ENCODE measurements at places on chromosomes 6 and 20. TPM values are rescaled to one million over a fixed set of nuclear protein-coding genes. Genes with fewer than 3 reads are reported as not detected.

DNA sequence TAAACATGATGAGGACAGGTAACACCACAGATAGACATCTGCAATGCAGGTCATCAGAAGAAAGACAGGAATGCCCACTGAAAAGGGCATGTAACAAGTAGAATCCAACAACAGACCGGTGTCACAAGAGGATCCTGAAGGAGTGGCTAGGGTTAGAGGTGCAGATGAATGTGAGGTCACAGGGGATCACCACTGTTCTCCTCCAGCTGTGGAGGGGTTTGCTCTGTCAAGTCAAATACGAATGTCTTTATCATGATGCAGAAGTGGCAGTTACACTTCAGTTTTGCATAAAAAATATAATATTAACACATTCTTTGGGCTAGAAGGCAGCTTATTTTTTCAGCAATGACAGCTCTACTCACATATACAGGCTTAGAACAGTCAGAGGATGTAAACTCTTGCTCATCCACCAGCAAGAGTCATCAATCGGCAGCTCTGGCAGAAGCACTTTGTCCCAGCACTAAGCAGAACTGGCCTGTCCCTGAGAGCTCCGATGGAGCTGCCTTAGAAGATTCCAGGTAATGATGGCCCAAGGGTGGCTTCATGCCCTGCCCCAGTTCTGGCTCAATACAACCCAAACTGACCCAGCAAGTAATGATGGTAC lies 130.4 kb upstream of the TRAF3IP2 start:
- ATAC-seq = no peak

DNA sequence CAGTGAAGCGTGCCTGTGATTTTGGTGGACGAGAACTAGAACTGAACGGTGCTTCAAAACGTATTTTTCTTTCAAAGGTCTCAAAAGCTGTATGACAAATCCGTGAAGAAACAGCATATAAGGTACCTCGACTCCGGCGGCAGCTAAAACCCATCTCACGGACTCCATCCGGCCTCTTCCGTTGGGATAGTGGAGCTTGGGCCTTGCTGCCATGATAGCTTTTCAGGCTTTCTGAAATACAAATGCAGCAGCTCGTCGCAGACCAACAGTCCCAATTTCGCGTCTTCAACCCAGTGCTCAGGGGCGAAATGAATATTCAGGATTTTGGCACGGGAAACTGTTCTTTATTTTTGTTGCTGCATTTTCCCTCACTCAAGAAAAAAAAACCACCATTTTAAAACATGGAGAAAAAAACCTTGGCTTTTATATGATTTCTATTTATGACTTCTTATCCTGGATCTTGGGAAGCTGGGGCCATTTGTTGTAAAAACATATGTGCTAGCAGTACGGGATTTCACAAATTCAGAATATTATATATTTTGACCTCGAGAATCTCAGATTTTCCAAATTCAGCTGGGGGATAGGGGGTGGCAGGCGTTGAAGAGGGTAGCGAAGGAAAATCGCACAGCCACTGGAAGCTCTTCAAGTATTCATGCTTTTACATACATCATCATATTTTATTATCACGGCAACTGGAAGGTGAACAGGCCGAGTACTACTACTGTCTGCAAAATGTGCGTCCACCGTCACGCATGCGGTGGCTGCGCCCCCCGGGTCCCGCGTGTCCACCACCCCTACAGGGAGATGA lies 849 bp downstream of the GSTA4 start:
- ATAC-seq = no peak

- no peak for ATAC-seq
Observed at GRCh38 chr6:21937466-21937865, 343.9 kb downstream of the SOX4 start.

DNA sequence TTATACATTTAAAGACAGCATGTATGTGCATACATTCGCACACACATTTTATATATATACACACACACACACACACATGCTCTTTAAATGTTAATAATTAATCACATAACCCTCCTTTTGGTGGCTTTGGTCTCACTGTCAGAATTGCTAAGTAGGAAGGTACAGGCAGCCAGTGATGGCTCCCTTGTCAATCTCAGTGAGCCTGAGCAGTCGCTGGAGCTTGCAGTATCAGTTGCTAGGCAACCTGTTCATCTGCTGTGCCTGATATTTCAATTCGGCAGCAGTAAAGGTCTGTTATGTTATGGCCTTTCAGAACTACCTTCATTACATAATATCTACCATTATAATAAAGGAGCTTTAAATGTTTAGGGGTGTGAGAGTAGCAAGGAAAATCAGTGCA lies 374.3 kb downstream of the LMBRD1 start:
- ATAC-seq = no peak

DNA sequence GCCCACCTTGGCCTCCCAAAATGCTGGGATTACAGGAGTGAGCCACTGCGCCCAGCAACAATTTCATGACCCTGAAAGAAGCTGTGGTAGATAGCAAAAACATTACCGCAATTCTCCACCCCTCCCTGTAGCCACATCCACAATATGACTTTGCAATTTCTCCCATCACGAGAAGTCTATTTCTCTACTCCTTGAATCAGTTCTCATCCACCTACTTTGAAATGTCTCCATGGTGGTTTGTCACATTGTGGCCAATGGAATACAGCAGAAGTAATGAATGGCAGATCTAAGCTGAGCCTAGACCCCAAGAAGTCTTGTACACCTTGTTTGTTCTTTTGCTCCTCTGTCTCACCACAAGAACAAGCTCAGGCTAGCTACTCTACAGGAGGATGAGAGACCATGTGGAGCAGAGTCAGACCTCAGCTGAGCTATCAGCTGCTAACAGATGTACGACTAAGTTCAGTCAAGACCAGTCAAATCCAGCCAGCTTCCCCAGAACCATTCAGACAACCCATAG lies 6.3 kb downstream of the OXT start:
- no peak for ATAC-seq

DNA sequence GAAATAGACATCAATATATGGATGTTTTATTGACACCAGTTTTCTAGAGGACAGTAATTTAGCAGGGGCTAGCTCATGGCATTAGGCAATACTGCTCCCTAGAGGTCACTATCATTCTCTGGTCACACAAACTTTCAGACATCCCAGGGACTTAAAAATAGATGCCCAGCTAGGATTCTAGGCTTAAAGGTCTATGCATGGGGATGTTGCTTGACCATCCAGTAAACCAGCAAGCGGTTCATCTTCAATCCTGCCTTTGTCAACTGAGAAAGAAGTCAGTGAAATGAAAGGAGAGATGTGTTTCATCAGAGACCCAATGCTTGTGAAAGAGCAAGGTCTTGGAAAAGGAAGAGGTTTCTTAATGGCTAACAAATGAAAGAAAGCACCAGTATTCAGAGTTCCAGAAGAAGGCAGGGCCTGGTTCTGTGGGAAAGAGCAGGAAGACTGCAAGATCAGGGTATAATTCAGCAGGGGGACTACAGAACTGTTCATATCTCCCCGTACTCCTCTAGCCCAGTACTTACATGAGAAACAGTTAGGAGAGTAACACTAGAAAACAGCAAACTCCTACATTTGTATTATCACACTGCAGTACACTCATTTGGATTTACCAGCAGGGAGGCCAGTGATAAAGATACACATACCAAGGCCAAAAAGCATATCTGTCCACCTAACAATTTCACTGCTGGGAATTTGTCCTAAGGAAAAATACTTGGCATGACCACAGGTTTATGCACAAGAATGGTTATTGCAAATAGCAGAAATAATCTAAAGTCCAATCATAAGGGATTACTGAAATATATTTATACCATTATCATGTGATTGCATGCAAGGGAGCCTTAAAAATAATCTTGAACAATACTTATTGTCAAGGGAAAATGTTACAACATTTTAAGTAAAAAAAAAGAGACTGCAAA lies 151.4 kb upstream of the LAMA2 start:
- peak; percentile 68 for ATAC-seq

GRCh38 chr6:42313038-42313437 lies 95.4 kb upstream of the MRPS10 start:
- no peak for ATAC-seq

- ATAC-seq = no peak
Observed at GRCh38 chr6:129686941-129687627, 22.9 kb downstream of the ARHGAP18 start.

DNA sequence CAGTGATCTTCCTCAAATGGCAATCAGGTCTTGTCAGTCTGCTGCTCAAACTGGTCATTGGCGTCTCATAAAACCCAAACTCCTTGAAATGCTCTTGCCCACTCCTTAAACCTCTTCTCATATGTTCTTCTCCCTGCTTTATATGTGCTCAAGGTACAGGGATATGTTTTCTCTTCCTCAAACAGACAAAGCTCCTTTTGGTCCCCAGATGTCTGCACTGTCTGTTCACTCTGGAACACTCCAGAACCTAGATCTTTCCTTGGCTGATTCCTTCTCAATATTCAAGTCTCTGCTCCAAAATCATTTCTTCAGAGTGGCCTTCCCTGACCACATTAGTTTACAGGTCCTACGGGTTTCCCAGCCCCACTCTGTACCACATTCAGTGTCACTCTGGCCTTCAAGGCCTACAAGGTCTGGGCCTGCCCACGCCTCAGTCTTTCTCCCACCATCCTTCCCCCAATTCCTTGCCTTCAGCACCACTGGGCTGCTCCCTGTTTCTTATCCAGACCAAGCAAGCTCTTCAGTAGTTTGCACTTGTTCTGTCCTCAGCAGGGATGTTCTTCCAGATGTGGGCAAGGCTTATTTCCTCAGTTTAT lies 9.0 kb downstream of the THEMIS start:
- ATAC-seq = no peak

Gene GTSF1L
- not detected for total RNA-seq

Gene SGK2
- 2.9 TPM for total RNA-seq

Gene GJA10
- 0.89 TPM for total RNA-seq

Gene SALL4
- total RNA-seq = 3.0 TPM

Gene FAM217A
- total RNA-seq = 2.8 TPM

Data from motor neuron (in vitro differentiated cells).